ENCODE measurements at places on chromosomes 4 and X.

DNA sequence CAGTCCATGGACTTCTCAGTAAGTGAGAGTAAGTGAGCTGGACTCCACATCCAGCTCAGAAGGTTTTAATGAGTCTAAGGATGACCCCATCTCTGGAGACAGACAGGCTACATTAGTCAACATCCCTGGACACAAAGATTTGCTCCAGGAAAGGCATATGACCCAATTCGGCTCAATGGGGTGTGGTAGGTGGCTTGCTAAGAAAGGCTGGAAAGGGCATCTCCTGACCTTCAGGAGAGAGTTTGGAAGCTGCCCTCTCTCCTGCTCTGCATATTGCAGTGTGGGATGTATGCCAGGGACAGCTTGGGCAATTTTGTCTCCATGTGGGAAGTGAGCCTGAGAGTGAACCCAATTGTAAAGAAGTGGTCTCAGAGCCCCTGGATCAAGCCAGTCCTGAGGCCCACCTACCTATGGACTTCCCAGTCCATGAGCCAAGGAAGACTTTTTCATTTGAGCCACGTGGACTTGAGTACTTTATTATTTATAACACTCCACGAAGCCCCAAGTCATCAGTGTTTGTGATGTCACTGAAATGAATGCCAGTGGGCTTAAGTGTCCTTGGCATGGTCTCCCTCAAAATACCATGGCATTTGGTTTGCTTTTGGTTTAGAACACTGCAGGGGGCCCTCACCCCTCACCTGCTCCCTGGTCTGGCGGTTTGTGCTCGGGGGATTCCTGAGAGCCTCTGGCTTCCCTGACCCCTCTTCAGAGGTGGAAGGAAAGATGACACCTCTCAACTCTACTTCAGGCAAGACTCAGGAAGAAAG is 10.4 kb upstream of the ABLIM2 start:
- no peak for DNase-seq

- no peak for DNase-seq
Observed at GRCh38 chr4:138897811-138898226, 117.8 kb upstream of the NOCT start.

DNA sequence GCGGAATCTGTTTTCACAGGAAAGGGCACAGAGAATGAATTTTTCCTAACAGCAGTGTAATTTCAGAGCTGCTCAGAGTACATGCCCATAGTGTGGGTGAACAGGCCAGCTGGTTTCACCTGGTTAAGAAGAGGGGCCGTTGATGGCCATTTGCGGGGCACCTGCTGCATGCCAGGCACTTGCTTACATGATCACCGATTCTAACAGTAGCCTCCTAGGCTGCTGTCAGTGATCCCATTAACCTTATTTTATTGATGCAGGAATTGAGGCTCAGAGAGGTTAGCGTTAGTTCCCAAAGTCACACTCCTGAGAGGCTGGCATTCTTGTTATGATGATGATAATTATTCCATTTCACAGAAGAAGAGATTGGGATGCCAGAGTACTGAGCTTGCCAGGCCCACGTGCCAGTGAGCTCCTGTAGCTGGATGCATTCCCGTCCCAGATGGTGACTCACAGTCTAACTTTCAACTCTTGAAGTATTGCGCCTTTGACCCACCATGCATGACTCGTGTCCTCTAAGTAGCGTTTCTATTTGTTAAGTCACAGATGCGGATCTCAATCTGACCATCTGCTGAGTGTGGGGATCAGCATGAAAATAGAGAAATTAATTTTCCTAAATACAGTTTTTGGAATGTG is 76.5 kb downstream of the PSAPL1 start:
- DNase-seq = peak; percentile 12

DNA sequence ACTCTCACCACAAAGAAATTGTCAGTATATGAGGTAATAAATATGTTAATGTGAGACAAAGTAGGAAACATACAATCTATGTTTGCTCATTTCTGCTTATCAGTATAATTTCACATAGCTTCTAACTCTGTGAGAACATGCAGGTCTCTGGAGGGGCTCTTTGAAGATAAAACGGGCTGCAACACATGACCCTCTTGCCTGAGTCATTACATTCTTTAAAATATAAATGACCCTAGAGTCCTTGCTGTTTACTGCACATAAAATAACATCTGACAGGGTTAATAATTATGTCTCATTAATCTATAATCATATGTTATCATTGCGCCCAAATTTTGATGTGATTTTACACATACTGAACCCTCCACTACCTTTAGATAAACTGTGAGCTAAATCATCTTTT is 681.5 kb downstream of the ARAP2 start:
- no peak for DNase-seq

DNA sequence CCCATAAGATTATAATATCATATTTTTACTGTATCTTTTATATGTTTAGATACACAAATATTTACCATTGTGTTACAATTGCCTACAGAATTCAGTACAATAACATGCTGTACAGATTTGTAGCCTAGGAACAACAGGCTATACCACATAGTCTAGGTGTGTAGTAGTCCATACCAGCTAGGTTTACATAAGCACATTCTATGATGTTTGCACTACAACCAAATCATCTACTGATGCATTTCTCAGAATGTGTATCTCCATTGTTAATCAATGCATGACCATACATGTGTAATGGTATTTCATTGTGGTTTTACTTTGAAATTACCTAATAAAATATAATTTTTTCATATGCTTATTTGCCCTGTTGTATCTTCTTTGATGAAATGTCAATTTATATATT is 288.1 kb upstream of the PCDH10 start:
- no peak for DNase-seq

DNA sequence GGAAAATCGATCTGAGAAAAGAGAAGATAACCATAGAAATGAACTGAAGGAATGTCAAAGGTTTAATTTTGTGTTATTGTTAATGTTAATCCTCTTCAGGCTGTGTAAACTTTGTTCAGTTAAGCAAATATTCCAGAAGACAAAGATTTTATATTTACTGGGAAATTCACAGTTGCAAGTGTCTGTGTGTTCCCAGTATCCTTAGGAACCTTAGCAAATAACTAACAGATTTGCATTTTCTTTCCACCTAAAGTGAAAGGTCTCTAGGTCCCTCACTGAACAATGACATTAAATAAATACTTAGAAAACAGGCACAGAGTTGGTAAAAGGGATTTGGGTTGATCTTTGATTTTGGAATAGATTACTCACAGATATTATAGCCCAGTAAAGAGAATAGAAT is 324.7 kb downstream of the C4orf33 start:
- DNase-seq = no peak

- DNase-seq = no peak
Observed at GRCh38 chr4:25494166-25494565, 117.1 kb downstream of the ANAPC4 start.

- no peak for DNase-seq
Observed at GRCh38 chr4:88104902-88105610, 53.4 kb downstream of the ABCG2 start.

DNA sequence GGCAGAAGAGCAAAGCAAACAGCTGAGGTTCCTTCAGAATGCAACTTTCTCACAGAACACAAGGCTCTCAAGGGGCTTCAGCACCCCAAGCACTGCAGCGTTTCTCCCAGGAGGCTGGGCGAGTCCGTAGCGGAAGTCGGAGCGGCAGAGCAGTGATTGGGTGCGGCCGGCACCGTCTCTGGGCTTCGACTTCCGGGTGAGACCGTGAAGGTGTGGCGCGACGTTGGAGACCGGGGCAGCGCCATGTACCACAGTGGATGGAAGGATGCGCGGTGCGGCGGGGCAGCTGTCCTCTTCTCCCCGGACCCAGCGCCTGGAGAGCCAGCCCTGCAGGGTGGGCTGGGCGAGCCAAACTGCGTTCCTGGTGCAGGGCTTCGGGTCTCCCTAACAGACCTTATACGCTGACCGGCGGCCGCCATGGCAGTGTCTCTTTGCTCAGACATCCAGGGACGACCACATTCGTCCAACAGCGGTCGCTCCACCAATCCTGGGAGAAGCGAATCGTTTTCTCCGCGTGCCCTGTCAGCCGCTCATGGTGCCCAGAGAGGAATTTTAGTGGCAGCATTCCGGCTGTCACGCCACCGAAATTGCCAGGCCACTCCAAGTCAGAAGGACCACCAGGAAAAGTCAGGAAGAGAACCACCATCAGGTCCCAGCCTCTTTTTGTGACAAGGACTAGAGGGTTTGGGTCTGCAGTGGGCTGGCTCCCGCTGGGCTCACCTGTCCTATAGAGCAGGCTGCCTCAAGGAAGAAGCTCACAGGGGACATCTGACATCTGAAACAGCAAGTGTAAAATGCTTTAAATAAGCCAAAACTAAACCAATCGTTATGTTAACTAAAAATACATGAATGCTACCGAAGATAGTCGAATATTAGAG is 20.5 kb downstream of the TRIM61 start:
- DNase-seq = peak; percentile 70

DNA sequence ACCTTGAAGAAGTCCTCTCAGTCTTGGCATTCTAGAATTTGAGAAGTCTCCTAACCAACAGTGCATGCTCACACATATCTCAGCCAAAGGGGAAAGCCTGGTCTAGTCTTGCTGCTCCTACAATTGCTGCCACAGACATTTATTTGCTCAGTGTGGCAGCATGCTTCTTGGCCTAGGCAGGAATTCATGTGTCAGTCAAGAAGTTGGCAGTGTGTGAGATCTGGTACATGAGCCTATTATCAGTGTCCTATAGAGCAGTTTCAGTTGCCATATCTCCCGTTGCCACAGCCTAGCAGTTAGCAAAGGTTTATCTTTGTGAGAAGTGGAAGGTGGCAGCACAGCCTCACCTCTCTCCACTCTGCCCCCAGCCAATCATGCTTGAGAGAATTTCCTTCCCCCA is 176.9 kb upstream of the ARHGEF9 start:
- DNase-seq = no peak

- no peak for DNase-seq
Observed at GRCh38 chr4:89134775-89135319, 23.5 kb downstream of the TIGD2 start.

GRCh38 chrX:107775000-107775733 is 420 bp downstream of the TSC22D3 start:
- DNase-seq = no peak

- peak; percentile 92 for DNase-seq
Observed at GRCh38 chr4:25993395-25994185, 79.6 kb downstream of the SMIM20 start.

DNA sequence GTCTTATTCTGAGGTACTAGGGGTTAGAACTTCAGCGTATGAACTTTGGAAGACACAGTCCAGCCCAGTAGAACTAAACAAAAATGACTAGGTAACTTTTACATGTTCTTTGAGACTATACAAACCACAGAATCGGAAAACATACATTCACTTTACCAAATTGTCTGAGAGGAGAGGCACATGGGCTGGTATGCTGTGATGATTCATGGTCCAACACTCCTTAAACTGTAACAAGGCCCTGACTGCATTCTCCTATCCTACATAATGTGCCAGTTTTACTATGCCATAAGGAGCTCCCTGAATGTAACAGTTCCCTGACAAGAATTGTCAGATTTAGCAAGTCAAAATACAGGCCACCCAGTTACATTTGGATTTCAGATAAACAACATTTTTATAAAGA is 640.0 kb downstream of the RAB28 start:
- DNase-seq = no peak

- DNase-seq = no peak
Observed at GRCh38 chr4:104365618-104366017, 129.1 kb downstream of the CXXC4 start.

DNA sequence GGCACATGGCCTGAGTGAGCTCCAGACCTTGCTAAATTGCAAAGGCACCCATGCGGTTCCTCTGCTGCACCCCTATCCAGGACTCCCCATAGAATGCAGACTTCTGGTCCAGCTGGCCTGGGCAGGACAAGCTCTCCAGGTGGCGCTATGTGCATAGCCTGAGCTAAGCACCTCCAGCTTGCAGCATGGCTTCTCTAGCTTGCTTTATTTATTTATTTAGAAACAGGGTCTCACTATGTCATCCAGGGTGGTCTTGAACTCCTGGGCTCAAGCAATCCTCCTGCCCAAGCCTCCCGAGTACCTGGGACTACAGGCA is 5.5 kb upstream of the WFS1 start:
- DNase-seq = no peak

DNA sequence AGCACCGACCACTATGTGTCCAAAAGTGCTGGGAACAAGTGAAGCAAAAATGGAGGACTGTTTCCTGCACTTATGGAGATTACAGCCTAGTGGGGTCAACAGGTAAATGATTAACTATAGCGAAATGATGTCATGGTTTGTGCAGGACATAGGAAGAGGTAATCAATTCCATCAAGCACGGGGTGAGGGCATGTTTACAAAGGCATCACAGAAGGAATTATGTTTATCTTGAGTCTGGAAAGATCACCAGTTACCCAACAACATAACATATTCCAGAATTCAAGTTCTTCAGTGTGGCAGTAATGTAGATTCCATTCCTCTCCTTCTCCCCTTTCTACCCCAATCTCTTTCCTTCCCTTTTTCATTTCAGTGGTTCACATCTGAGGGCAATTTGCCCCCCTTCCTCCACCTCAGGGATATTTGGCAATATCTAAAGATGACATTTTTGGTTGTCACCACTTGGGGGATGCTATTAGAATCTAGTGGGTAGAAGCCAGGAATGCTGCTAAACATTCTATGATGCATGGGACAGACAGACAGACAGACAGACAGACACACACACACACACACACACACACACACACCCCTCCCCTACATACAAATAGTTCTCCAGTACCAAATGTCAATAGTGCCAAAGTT is 24.1 kb downstream of the FAM47E start:
- peak; percentile 18 for DNase-seq

DNA sequence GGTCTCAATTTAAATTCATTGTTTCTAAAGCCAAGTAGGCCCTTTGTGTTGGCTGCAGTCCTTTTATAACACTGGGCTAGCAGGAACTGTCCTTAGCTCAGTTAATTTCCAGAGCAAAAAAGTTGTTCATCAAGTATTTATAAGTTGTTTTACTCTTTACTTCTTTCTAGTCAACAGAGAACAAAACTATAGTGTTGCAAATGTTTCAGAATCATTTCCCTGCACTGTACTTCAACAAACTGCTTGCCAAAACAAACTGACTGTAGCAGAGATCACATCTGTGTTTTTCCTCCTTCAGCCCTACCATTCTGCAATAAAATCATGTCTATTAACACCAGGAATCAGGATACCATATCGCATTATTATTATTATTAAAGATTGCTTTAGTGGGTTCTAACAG is 168.5 kb upstream of the SH3RF1 start:
- no peak for DNase-seq

GRCh38 chrX:97806238-97806637 is 922.5 kb downstream of the RPA4 start:
- DNase-seq = no peak

- DNase-seq = peak; percentile 82
Observed at GRCh38 chr4:52983563-52984303, 121.6 kb downstream of the RASL11B start.

- DNase-seq = no peak
Observed at GRCh38 chr4:16505726-16506125, 279.5 kb upstream of the TAPT1 start.

DNA sequence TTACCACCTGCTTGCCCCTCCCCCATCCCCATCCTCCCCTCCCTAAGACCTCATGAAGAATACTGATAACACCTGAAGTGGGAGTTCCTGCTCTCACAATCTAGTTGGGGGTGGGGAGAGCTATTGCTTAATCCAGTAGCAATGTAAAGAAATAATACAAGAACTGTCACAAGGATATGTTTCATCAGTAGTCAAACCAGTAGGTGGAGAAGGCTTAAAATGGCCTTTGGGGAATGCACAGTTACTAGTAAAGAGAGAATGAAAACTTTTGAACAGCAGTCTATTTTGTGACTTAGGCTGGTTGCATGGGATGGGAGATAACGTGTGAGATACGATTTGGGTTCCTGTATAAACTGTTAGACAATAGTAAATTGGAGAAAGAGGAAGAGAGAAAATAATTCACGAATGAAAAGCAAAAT is 6.0 kb downstream of the GALNT7 start:
- DNase-seq = peak; percentile 68
